ENCODE measurements at places on chromosomes 2 and 18.

DNA sequence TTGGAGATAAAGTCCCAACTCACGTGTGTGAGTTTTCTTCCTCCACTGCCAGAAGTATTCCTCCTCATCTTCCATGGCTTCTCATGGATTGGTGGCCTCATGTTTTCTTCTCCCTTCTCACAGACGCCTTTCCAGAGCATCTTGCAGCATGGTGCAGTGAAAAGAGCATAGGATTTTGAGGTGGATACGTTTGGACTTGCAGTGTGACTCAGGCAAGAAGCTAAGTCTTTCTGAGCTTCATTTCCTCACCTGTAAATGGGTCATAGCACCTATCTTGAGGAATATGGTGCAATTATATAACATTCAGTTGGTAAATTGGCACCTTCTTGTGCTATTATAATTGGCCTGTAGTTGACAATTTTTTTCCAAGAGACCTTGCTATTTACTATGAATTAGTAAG lies 247.6 kb downstream of the RDH14 start:
- DNase-seq = no peak

GRCh38 chr2:20616341-20616871 lies 34.5 kb downstream of the HS1BP3 start:
- no peak for DNase-seq

GRCh38 chr2:134131681-134132489 lies 122.0 kb upstream of the MGAT5 start:
- no peak for DNase-seq

- DNase-seq = no peak
Observed at GRCh38 chr2:68948710-68949109, 4.0 kb downstream of the GKN2 start.

DNA sequence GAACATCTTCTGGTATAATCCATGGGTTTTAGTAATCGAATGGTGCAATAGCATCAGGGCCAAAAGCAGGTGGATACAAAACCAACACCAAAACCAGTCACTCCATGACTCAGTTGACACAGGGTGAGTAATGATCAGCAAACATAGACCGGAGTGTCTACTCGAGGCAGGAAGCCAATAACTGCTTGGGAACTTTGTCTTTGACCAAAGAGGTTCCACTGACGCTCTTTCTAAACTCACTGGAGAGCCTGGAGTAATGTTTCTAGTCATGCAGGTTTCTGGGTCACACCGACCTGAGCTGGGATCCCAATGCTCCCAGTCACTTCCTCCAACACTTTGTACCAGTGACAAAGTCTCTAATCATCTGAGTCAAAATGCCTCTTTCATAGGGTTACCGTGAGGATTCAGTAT lies 30.9 kb downstream of the MREG start:
- DNase-seq = no peak

GRCh38 chr2:104857262-104858005 lies 3.5 kb downstream of the POU3F3 start:
- DNase-seq = no peak

DNA sequence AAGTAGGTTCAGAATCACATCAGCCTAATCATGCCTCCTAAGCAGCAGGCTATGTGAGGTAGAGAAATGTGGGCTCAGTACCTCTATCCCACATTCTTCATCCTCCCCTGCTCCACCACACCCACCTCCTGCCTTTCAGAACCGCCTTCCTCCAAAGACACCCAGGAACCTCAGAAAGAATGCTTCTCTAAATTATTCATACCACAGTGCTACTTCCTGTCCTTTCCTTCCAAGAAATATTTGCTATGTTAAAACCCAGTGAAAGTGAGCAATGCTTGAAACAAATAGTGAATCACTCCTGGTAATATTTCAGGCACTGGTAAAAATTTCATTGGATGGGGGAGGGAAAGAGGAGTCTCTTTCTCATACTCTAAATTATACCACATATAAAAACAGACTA lies 24.0 kb upstream of the CREB1 start:
- peak; percentile 47 for DNase-seq

- DNase-seq = no peak
Observed at GRCh38 chr2:19667085-19667484, 234.7 kb downstream of the TTC32 start.

DNA sequence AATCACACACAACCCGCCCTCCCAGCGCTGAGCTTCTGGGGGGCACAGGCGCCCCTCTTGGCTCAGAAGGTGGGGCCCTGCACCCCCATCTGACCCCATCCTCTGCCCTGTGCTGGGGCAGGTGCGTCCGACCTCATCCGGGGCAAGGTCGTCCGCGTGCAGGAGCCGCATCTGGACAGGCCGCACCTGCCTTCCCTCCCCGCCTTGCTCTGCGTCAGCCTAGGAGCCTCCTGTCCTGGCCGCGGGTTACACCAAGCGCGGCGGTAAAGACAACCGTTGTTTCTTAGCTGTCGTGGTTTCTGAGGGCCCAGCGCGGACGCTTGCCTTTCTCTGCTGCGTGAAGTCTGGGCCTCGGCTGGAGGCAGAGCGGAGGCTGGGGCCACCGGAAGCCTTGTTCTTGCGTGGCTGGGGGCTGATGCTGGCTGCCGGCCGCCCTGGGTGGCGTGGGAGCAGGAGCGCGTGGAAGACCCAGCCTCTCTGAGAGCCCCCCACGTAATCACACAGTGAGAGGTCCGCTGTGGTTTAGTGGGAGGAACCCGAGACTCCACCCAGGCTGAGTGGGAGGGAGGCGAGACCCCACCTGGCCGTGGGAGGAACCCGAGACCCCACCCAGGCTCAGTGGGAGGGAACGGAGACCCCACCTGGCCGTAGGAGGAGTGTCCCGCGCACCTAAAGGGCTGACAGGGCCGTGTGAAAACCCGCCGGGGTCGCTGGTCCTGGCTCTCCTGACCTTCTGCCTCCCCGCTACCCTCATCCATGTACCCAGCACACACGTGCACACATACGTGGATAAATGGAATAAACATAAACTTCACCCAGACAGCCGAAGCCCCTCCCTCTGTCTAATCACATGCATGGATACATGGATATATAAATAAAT lies 51.8 kb downstream of the KCNG2 start:
- DNase-seq = no peak

DNA sequence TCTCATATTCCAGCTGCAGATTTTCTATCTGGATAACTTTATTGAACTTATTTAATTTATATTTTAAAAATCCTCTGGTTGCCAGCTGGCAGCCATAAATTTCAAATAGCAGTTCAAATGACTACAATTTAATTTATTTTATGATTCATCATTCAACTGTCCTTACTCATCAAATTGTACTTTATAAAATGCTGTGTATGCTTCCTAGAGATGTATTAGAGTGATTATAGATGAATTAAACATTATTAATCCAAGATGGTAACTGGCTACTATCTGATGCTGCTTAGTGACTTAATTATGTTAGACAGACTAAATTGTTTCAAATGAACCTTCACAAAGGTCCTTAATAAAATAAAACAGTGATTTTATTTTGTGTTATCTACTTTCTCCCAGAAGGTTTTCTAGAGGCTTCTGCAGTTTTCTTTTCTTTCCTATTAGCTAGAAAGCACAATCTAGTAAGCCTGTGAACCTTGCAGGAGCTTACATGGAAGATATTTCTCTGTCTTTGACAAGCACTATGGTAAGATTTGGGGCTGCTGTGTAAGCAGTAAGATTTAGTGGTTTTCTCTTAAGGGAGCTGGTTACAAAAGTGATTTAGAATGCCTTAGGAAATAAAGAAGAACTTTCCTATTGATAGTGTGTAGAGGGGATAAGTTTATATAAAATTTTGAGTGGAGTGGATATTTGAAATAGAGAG lies 322.3 kb downstream of the FSIP2 start:
- no peak for DNase-seq

GRCh38 chr2:164561416-164561815 lies 59.9 kb downstream of the GRB14 start:
- DNase-seq = no peak

DNA sequence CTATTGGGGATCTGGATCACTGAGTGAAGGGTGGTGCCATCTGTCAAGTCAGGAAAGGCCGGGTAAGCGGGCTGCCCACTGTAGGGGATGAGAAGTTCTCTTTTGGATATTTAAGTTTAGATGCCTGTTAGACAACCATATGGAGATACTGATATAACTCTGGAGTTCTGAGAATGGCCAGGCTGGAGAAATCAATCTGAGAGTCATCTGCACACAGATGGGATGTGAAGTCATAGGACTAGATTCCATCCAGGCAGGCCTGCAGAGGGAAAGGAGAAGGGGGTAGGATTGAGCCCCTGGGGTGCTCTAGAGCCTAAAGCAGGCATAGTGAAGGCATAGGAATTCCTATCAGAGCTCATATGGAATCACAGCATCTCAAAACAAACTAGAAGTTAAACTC lies 30.1 kb downstream of the SPRED2 start:
- no peak for DNase-seq

DNA sequence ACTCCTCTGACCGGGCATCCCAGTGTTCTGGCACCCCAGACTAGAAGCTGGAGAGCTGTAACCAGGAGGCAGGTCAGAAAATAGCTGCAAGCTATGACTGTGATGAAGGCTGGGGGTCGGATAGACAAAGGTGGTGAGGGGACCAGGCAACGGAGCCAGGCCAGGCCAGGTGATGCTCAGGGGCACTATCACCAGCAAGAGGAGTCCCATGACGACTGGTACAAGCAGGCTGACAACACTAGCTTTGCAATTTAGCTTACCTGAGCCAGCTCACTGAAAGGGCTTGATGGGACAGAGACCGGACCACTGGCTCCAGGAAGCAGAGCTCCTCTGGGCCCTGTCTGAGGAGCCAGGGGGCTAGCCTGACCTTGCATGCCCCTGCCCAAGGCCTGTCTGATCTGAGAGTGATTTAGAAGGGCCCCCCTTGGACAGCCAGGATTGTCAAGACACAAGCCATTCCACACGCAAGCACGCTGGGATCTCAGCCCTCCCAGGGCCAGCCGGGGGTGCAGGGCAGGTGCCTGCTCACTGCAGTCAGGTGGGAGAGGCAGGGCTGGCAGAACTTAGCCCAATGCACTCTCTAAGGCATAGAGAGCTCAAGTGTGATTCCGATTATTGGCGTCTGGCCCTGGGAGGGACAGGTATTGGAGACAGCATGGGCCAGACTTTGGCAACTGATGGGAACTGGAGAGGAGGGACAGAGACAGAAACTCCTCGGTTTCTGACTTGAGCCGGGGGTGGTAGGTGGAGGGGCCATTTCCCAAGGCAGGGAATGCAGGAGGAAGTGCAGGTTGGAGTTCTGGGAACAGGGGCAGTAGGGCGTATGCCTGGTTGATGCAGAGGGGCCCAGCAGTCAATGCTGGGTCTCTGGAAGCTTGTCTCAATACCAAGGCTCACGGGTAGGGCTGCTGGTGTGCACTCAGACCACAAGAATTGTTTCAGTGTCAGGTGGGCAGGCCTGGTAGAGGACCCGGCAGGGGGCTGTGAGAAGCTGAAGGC lies 47.7 kb downstream of the MYO7B start:
- DNase-seq = no peak

GRCh38 chr2:159050426-159050825 lies 82.0 kb downstream of the TANC1 start:
- no peak for DNase-seq

DNA sequence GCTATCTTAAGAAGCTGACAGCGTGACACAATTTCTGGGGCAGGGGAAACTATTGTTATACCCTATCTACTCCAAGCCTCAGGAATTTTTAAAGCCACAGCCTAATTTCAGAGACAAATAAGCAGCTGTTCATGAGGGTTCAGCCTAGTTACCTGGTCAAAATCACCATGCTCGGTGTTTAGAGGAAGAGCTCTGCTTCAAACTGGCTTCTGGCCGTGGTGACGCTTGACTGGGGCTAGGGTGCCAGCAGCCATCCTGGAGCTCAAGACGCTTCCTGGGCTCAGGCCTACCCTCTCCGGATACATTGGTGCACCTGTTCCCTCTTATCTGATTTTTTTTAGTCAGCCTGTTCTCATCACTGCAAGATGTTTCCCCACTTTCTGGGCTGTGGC lies 41.7 kb downstream of the FRZB start:
- DNase-seq = no peak

GRCh38 chr18:11663439-11664029 lies 25.5 kb upstream of the GNAL start:
- DNase-seq = no peak

GRCh38 chr2:30348825-30349224 lies 98.2 kb upstream of the LCLAT1 start:
- no peak for DNase-seq

- DNase-seq = no peak
Observed at GRCh38 chr2:68819556-68819955, 51.6 kb downstream of the BMP10 start.

DNA sequence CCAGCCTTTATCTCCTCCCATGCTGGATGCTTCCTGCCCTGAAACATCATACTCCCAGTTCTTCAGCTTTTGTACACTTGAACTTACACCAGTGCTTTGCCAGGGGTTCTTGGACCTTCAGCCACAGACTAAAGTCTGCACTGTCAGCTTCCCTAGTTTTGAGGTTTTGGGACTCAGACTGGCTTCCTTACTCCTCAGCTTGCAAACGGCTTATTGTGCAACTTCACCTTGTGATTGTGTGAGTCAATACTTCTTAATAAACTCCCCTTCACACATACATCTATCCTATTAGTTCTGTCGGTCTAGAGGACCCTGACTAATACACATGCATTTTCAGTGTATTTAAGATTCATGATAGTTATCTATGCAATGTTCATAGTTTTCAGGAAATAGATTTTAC lies 35.8 kb upstream of the ZNF804A start:
- DNase-seq = no peak

DNA sequence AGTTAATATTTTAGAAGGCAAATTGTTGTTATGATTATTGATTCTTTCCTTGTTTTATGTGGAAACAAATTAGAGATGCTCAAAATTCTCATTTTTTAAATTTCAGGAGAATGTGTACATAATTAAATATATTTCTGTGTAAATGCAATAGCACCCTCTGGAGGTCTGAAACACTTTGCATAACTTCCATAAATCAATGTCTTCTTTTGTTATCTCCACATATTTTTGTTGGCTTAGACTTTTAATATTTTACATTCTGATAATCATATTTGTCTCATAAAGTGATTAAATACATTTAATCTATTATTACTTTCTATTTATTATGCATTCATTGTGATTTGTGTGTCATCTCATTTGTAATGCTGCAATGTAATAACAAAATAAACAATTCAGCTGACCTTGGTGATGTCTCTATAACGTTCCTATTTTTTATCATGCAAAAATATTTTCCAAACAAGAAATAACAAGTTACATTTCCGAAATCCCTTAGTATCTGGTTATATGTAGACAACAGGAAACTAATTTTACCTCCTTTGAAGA lies 201.8 kb upstream of the GALNT5 start:
- no peak for DNase-seq

- no peak for DNase-seq
Observed at GRCh38 chr2:12805033-12805432, 88.3 kb downstream of the TRIB2 start.

- DNase-seq = no peak
Observed at GRCh38 chr18:22604390-22604985, 186.8 kb upstream of the CTAGE1 start.

DNA sequence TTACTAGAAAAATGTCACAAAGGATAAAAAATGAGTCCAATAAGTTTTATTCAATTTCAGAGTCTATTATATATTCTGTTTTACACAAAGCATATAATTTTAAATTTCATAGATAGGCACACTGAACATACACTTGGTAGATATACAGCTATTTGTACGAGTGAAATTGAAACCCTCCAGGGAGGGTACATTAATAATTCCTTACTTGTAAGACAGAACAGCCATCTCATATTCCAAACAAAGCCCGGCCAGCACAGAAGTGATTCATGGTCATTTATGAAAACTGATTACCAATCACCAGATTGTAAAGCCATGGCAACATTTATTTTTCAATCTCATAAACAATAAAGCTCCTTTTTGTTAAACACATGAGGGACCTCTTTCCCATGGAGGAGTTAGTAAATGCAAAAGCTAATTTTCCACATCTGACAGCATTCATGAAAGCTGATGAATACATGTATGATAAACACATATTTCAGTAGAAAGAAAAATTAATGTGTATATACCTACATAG lies 190.6 kb downstream of the TDRD15 start:
- DNase-seq = no peak
